NK-92 treated with Interleukin-12 subunit alpha and Interleukin-12 subunit beta, amount 100 ng/mL, for 24 hours (cell line): ENCODE measurements at places on chromosomes 12 and 14.

- DNase-seq, result no peak
These were observed 16.2 kb downstream of the TWF1 start for GRCh38 chr12:43789941-43790340.

DNA sequence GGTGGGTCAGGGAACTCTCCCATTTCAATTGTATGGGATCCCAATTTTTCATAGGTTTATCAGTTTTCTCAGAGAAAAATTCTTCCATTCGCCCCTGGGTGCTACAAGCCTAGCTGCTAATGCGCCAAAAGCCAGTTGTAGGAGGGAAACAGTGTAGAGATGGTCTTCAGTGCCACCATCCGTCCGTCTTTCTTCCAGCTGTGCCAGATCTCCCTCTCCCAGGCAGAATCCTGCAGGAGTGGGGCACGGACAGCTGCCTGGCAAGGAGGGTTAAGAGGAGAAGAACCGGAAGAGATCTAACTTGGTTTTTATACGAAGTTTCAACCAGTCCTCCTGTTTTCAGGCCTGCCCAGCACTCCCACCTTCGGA lies 38.9 kb upstream of the FUT8 start:
- DNase-seq, result no peak

GRCh38 chr12:42908712-42909111 lies 319.2 kb upstream of the PRICKLE1 start:
- DNase-seq, result no peak

GRCh38 chr14:76101391-76102379 lies 50.0 kb upstream of the GPATCH2L start:
- no peak for DNase-seq
